ENCODE measurements at places on chromosomes 3 and 15.
A peak's percentile ranks its signal among the peaks of the same experiment; 100 is the strongest.

DNA sequence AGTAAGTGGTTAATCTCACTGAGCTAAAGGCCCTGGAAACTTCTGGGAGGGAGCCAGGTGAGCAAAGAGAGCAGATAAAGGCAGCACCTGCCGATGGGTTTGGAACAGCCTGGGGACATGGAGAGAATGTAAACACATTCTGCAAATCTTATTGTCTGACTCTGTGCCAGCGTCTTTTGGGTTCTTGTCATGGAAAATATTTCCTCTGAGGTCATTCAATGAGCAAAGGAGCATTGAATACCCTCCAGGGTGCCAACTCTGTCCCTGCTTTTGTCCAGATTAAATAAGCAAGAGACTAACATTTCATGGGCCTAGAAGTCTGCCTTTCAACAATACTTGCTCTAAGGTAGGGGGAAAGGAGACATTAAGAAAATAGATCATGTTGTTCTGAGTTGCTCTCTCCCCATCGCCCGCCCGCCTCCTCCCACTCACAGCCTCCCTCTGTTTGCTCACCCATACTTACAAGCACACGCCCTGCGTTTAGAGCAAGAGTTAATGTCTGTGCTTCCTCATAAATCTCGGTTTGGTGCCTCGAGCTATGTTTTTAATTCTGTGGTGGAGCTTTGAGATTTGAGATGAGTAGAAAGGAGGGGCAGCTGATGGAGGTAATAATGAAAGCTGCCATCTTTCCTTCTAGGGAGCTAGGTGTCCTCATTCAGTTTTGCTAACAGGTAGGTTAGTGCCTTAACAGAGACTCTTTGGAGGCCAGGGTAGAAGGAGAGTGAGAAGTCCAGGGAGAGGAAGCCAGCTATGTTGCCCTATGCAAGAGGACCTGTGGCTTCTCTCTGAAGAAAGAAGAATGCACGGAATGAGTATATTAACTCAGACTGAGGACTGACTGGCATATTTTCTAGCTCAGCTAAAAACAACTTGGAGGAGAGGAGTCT lies 132.9 kb downstream of the TPRG1 start:
- DNase-seq = peak; percentile 41

- no peak for DNase-seq
Observed at GRCh38 chr3:144564011-144564410, 592.4 kb downstream of the DIPK2A start.

GRCh38 chr15:71341811-71342550 lies 226.7 kb downstream of the THSD4 start:
- DNase-seq = no peak

DNA sequence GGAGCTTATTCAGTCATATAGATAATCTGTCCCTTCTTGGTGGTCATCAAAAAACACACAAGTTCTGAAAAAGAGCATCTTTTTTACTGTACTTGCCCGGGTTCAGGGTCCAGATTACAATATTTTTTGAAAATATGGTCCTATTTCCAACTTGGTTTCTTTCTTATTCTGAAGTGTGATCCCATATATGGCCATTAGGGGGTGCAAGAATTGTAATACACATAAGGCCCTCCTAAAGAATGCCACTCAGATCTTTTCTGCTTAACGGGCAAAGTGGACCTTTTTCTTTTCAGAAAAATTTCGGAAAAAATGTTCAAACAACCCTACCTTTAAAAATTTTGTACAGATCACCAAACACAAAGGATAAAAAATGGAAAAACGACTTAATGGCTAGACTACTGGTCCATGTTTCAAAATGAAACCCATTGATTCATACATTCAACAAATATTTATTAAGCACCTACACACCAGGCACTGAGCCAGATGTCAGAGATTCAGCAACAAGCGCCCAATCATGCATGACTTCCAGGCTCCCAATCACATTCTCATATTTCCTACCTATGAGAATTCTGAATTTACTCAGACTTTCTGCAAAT lies 102.0 kb upstream of the MYRIP start:
- DNase-seq = no peak

DNA sequence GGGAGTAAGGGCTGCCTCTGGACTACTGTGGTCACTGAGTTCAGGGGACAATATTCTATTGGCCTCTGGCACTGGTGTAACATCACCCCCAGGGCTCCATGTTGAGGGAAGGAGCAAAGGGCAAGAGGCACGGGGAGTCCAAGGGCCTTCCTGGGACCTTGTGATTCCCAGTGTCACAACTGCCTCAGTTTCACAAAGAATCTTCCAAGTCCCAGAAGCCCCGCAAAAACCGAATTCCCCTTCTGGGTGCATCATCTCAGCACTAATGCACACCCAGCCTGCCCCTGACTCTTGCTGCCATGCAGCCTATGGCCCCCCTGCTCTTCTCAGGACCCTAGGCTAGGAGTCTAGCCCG lies 5.5 kb downstream of the AMOTL2 start:
- DNase-seq = no peak

- DNase-seq = no peak
Observed at GRCh38 chr15:89670971-89671560, 8.1 kb downstream of the PLIN1 start.

GRCh38 chr3:189490337-189490736 lies 140.9 kb upstream of the TP63 start:
- no peak for DNase-seq

- DNase-seq = no peak
Observed at GRCh38 chr3:158859362-158859761, 57.5 kb downstream of the MFSD1 start.

DNA sequence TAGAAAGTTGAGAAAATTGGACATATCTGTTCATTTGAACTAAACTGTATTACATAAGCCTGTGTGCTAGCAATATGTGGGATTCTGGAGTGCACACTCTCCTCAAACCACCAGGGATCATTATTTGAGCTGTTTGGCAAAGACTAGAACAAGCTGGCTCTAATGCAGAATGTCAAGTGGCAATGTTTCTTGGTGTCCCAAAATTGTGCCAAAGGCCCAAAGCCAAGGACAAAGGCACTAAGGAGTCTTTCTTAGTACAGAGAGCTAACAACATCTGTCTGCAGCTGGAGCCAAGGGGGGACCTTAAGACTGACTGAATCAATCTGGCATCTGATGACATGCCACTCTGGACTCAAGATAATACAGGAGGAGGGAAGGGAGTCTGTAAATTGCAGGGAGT lies 76.7 kb upstream of the STRIT1 start:
- no peak for DNase-seq

DNA sequence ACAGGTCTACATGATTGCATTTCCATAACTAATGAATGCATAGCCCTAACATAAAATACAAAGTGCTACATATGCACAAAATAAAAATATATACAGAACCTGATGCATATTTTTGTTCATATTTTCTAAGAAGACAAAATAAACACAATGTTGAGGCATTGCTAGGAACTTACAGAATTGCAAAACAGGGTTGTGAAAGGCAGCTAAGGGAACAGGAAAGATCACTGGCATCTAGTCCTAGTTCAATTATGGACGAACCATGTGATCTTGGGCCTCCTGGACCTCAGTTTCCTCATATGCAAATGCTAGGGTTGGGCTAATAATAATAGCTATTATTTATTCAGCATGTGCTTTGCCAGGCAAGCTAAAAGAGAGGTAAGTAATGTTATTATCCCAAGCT lies 15.5 kb upstream of the NCEH1 start:
- DNase-seq = no peak

DNA sequence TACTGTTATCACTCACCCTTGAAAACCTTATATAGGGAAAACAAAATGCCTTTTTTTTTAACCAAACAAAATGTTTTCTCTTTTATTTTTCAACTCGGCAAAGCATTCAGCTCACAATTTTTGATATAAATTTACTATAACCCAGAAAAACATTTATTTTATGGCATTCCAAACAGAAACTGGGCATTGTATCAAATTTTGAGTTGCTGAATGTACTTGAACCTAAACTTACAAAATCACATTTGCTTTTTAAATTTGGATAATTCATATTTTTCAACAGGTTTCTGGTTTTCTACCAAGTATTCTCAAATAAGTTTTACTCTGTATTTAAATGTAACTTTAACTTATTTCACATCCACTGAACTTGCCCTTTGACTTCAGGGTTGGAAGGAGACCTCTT lies 405.6 kb downstream of the GRM7 start:
- DNase-seq = no peak

GRCh38 chr3:123819949-123820348 lies 64.2 kb downstream of the MYLK start:
- no peak for DNase-seq

- DNase-seq = no peak
Observed at GRCh38 chr3:162142511-162142910, 645.9 kb downstream of the OTOL1 start.

DNA sequence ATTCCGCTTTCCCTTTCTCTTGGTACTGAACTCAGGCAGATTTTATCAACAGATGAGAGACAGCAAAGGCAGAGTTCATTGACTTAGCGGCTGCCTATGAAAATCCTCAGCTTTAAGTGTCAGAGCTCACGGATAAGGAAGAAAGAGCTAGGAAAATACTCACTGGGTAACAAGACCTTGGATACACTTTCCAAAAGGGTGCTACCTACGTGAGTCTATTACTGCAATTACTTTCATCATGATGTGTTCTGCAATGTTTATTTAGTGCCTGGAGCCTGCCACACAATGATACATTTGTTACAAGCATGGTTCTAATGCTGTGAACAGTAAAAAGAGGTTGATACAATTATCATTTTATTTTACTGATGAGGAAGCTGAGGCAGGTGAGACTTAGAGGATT lies 177.5 kb downstream of the GRM7 start:
- no peak for DNase-seq
